Lung (tissue), 17 donors: ENCODE measurements at places on chromosomes 4 and X.
A peak's percentile ranks its signal among the peaks of the same experiment; 100 is the strongest.

DNA sequence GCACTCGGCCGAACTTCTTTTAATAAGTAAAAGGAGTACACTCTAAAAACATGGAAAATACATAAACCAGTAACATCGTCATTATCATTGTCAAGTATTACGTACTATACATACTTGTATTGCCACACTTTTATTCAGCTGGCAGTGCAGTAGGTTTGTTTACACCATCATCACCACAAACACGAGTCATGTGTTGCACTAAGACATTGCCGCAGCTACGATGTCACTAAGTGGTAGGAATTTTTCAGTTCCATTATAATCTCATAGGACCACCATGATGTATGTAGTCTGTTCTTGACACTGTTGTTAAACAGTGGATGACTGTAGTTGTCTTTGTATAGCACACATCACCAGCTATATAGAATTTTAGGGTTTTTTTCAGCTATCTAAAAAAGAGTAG, 48.0 kb upstream of the TMEM131L start:
- DNase-seq: no peak

- no peak for DNase-seq
These were observed 73.1 kb downstream of the PDGFC start for GRCh38 chr4:156898373-156899117.

DNA sequence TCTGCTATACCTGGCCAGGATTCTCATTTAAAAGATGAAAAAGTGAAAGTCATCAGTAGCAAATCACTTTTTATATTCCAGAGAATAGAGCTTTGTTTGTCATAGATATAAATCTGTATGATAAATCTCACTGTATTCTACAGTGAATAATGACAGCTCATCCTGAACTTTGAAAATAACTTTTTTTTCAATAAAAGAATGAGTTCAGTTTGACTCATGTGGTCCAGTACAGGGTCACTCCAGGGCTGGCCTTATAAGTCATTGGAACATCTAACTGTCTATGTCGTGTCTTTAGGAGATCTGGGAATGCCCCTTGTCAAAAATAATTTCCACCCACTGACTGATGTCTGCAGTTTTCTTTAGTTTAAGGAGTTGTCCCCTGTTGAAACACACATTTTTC, 18.5 kb upstream of the CXCL8 start:
- DNase-seq: no peak

GRCh38 chr4:173294444-173294843, 39.7 kb downstream of the HMGB2 start:
- DNase-seq: no peak

GRCh38 chr4:9781343-9782135, at the start of gene DRD5:
Gene DRD5, plus strand, starts transcription at chr4:9781634. Its CDS starts 396 bp downstream, at chr4:9782030.
- DNase-seq: peak; percentile 69

- DNase-seq: no peak
These were observed 406.3 kb downstream of the SPRY1 start for GRCh38 chr4:123802933-123803332.

- no peak for DNase-seq
These were observed 212.4 kb upstream of the GRID2 start for GRCh38 chr4:92091335-92091734.

DNA sequence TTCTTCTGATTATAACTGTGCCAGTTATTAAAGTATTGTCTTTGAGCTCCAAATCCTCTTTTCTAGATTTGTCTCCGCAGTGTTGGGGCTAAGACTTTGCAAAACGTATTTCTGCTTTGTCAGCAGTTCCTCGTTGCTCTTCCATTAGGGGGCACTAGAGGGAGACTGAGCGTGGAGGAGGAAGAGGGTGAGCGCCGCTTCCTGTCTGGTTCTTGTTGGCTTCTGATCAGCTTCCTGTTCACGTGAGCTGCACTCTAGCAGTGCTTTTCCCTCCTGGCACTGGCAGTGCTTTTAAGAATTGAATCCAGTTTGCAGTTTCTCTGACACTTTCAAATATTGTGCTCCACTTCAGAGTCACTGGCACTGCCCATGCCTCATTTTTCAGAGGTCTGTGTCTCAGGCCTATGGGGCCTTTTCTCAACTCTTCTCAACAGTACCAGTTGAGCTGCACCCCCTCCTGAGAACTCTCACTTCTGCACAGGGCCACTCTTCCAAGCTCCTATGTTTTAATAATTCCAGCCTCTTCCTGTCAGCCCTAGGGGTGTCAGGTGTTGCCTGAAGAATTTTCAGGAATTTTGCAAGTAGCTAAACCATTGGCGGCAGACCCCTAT, 54.4 kb upstream of the LCORL start:
- DNase-seq: peak; percentile 27

GRCh38 chr4:55561889-55562288, 15.2 kb upstream of the CLOCK start:
- DNase-seq: no peak

DNA sequence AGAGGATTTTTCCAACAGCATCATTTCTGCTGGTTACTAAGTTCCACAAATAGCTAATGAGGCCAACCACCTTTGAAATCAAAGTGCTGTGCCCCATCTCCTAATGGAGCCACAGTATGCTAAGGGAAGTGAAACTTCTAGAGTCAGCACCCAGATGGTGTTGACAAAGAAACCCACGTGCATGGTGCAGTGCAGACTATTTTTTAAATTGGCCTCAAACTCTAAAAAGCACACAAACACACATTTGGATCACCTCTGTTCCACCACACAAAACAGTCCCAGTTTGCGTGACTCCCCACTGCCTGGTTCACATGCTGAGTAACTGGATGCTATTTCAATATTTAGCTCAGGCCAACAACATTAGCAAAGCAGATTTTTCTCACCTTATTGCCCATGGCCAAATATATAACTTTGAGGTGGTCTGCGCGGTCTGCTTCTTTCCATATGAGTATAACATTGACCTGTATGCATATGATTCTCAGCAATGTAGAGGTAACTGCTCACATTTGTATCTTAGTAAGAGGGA, 69.9 kb downstream of the AMELX start:
- no peak for DNase-seq

GRCh38 chrX:72659723-72660122, 54.4 kb downstream of the PHKA1 start:
- no peak for DNase-seq

DNA sequence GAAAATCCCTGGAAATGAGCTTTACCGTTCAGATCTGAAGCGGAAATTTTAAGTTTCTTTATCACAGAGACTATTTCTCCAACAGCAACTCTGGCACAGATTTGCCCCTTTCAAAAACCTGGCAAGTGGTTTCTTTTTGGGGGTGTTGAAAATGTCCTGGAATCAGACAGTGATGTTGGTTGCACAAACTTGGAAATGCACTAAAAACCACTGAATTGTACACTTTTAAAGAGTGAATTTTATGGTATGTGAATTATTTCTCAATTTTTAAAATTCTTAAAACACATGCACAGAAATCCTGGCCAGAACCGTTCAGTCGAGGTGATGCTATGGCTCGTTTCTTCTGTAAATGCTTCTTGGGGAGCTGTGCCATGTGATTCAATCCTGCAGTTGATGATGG, 121.2 kb upstream of the RBPJ start:
- DNase-seq: peak; percentile 43

- peak; percentile 12 for DNase-seq
These were observed 18.4 kb upstream of the SMIM10L2A start for GRCh38 chrX:135403374-135403773.
